Daoy (cell line): ENCODE measurements at places on chromosomes 2 and 18. TPM values are rescaled to one million over a fixed set of nuclear protein-coding genes. Genes with fewer than 3 reads are reported as not detected.

- peak; percentile 65 for DNase-seq
Measured at GRCh38 chr2:29309090-29310029, 194.1 kb downstream of the CLIP4 start.

The CCDC138 gene
- total RNA-seq = 28.1 and 31.3 TPM in 2 replicates

- peak; percentile 74 for DNase-seq
Measured at GRCh38 chr2:205695460-205695991, 13.2 kb downstream of the NRP2 start.

DNA sequence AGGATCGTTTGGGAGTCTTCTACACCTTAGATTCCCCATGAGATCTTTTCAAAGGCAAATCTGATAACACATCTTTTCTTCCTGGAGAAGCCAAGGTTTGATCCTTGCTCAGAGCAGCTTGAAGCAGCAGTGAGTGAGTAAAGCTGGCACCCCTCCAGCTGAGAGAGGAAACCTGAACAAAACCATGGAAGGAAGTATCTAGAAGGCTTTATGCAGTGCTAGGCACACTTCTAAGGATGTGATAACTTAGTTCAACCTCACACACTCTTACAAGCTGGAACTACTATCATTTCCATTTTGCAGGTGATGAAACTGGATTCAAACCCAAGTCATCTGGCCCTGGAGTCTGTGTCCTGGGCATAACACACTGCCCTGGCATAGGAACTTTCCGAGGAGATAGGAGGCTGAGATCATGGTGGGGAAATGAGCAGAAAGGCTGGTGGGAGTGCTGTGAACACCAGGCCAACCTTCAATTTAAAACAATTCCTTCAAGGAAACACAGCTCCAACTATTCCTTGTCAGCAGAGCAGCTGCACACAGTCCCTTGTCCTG is 71.2 kb downstream of the CTAGE1 start:
- peak; percentile 83 for DNase-seq

DNA sequence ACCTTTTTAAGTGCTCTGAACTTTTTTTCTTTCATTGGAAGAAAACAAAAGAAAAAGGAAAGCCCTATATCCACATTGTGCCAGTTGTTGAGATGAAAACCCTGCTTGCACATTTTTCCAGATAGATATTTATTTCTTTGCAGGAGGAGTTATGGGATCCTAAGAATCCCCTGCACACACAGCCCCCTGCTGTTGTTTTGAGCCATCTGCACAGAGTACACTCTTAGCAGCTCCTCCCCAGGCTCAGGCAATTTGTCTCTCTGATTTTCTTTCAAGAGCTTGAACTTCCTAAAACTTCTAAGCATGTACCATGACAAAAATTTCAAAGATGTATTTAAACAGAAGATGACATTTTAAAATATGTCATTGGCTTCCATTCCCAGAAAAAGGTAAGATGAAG is 436.9 kb downstream of the METTL4 start:
- DNase-seq = no peak

GRCh38 chr18:23204589-23205235 is 69.4 kb downstream of the CABLES1 start:
- DNase-seq = no peak

GRCh38 chr2:218238887-218239286 is 21.9 kb downstream of the ARPC2 start:
- DNase-seq = no peak

GRCh38 chr2:111944531-111945210 is 46.3 kb downstream of the MERTK start:
- no peak for DNase-seq

DNA sequence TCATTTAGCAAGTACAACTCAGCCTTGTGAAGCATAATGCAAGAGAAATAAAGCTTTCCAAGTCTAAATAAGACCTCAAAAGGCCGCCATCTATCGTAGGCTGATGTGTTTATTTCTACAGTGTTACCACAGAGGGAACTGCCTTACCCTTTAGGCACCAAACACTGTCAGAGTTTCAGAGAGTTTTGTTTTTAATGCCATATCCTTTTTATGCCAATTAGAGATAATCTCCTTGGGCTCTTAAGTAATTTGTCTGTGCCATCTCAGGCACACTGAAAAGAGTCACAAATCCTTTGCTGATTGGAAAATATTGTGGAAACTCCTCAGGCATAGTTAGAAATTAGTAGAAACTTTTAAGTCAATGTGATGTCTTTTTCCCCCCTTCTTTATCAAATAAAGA is 797.1 kb downstream of the SLC4A3 start:
- no peak for DNase-seq

The CHRND gene
- total RNA-seq = not detected in 2 replicates

DNA sequence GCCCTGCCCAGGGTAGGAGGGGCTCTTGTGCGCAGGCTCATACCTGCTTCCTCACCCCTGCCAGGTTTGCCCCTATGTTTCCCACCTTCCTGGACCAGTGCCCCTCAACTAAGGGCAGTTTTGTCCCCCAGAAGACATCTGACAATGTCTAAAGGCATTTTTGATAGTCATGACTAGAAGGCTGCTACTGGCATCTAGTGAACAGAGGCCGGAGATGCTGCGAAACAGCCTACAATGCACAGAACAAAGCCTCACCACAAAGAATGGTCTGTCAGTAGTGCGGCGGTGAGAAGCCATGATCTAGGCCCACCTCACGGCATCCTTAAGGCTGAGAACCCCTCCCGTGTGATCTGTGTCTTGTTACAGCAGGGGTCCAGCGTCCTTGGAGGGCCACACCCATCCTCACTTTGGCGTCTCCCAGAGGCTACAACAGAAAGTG is 96.0 kb downstream of the TMEM17 start:
- no peak for DNase-seq

- DNase-seq = no peak
Measured at GRCh38 chr2:204657024-204657423, 111.7 kb downstream of the PARD3B start.

DNA sequence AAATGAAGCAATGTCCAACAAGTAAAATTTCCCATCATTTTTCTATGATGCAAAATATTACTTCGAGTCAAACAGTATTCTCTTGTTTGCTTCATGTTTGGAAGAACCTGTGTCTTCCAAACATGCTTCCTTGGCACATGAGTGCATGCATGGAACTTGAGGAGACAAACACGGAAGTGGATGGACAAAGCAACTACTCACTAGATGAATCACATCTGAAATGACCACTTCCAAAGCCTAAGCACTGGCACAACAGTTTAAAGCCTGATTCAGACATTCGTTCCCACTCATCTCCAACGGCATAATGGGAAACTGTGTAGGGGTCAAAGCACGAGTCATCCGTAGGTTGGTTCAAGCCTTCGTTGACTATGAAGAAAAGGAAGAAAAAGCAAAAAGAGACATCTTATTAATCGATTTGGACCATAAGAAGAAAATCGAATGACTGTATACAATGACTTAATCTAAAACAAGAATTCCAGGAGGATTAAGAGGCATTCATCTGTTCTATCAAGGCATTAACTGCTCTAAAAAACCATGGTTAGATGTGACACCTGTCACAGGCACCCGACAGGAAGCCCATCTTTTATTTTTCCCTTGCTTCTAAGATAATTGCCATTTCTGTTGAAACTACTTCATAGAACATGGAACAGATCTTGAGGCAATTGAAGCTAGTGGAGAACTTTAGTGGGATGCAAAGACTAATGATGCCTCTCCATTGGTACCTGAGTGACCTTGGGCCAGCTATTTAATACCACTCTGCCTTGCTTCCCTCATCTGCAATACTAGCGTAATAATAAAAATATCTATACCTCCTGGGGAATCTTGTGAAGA is 56.0 kb downstream of the ATIC start:
- DNase-seq = peak; percentile 53
